Lung (tissue), 17 donors: ENCODE measurements at places on chromosomes 7 and 10. TPM values are rescaled to one million over a fixed set of nuclear protein-coding genes. Genes with fewer than 3 reads are reported as not detected.

DNA sequence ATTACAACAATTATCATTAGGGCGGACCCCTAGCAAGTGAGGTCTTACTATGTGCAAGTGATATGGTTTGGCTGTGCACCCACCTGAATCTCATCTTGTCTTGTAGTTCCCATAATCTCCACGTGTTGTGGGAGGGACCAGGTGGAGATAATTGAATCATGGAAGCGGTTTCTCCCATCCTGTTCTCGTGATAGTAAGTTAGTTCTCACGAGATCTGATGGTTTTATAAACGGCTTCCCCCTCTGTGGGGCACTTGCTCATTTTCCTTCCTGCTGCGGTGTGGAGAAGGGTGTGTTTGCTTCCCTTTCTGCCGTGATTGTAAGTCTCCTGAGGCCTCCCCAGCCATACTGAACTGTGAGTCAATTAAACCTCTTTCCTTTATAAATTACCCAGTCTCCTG is 96.1 kb upstream of the CDK6 start:
- no peaks in the 10 kb centered on the region for H3K27me3 ChIP-seq
- no peak overlapping the region for H3K4me3 ChIP-seq
- no peak for DNase-seq
- peaks cover 3% of the 10 kb centered on the region for H3K36me3 ChIP-seq
- H3K4me1 ChIP-seq, result no peaks in the 10 kb centered on the region

DNA sequence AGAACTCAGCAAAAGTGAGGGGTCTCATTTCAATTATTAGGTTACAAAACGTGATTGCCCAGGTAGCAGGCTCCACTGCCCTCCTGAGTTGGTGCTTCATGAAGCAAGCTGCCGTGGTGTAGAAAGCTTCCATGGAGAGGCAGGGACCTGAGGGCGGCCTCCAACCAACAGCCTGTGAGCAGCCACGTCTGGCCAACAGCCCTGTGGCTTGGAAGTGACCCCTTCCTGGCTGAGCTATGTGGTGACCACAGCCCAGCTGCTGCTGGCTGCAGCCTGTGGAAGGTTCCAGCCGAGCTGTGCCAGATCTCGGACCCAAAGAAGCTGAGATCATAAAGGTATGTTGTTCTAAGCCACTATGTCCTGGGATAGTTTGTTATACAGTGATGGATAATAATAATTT is 122.5 kb upstream of the KLF6 start:
- peaks cover 15% of the 10 kb centered on the region for H3K4me1 ChIP-seq
- H3K27me3 ChIP-seq, result no peaks in the 10 kb centered on the region
- no peak overlapping the region for H3K4me3 ChIP-seq
- no peaks in the 10 kb centered on the region for H3K36me3 ChIP-seq
- peak; percentile 31 for DNase-seq

DNA sequence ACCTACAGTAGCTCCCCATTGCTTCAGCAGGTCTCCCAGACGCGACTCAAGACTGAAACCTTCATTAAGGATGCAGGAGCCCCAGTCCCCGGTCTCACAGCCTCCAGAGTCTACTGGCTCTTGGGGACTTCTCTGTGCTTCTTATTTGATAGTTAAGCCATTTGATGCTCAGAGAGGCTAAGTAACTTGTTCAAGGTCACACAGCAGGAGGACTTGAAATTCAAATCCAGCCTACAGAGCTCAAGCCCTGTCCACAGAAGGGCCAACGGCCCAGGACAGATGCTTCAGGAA is 21.2 kb upstream of the ZMIZ1 start:
- no peaks in the 10 kb centered on the region for H3K36me3 ChIP-seq
- no peak overlapping the region for H3K4me3 ChIP-seq
- no peak for DNase-seq
- no peaks in the 10 kb centered on the region for H3K27me3 ChIP-seq
- H3K4me1 ChIP-seq, result peaks cover 21% of the 10 kb centered on the region

DNA sequence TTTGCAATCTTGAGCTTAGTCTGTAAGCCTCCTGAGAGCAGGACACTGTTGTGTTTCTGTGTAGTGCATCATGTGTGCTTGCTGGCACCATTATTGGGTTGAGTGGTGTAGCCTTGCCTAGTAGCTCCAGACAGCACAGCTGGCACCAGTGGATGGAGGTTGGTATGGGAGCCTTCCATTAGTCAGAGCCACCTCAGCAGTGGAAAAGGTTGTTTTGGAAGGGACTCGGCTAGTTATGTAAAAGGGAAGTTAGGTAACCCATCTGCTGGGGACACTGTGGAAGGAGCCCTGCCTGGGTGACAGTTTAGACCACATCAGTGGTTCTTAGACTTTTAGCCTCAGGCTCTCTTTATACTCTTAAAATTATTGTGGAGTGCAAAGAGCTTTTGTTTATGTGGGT is 16.3 kb downstream of the MINDY4 start:
- H3K4me3 ChIP-seq, result no peak overlapping the region
- H3K4me1 ChIP-seq, result no peaks in the 10 kb centered on the region
- H3K27me3 ChIP-seq, result no peaks in the 10 kb centered on the region
- no peak for DNase-seq
- peaks cover 36% of the 10 kb centered on the region for H3K36me3 ChIP-seq

DNA sequence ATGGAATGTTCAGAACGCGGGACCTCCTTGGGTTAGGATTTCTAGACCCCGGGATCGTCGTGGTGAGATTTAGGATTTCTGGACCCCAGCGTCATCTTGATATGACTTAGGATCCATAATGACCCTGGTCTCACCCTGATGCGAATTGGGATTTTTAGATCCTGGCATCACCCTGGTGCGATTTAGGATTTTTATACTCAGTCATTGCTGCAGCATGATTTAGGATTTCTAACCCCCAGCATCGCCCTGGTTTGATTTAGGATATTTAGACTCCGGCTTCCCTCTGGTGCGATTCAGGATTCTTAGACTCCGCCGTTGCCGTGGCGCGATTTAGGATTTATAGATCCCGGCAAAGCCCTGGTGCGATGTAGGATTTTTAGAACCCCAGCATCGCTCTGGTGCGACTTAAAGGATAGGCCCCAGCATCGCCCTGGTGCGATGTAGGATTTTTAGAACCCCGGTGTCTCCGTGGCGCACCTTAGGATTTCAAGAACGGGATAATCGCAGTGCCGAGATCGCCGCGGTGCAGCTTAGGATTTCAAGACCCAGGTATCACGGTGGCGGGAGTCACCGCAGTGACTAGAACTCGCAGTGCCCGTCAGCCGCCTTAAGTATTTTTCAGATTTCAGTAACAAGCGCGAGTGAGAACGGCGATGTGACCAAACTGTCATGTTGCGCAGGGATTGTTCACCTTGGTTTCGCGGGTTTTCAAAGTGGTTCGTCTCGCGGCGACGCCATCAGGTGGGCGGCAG is 814 bp downstream of the MEST start:
- H3K4me1 ChIP-seq, result no peaks in the 10 kb centered on the region
- no peaks in the 10 kb centered on the region for H3K36me3 ChIP-seq
- DNase-seq, result peak; percentile 43
- H3K27me3 ChIP-seq, result no peaks in the 10 kb centered on the region
- no peak overlapping the region for H3K4me3 ChIP-seq
- H3K27ac ChIP-seq, result no peak overlapping the region

DNA sequence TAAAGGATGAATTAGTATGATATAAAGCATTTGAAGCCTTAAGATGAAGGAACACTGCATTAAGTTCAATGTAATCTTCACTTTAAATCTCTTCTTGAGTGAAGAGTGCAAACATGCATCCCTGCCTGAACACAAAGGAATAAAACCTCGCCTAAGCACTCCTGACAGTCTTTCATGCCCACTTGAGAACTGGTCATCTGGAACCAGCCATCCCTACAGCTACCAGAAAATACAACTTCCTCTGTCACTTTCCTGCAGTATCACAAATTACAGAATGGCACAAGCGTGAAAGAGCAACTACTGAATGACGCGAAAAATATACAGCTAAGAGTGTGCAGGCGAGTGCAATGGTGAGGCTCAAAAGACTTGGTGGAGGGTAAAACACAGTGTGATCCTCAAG is 1079.9 kb downstream of the CNTNAP2 start:
- no peak for DNase-seq
- no peaks in the 10 kb centered on the region for H3K27me3 ChIP-seq
- no peaks in the 10 kb centered on the region for H3K4me1 ChIP-seq
- no peaks in the 10 kb centered on the region for H3K36me3 ChIP-seq

ZNF853 gene
- 7.6 TPM for total RNA-seq

NUDT5 gene
- 40.6 TPM for total RNA-seq

CALD1 gene
- 173 TPM for total RNA-seq
